Metanephros (tissue), 2 donors: ENCODE measurements at places on chromosomes 1 and 21. TPM values are rescaled to one million over a fixed set of nuclear protein-coding genes. Genes with fewer than 3 reads are reported as not detected.

LEPR gene
- total RNA-seq: 13.5 TPM

LMX1A gene
- 0.12 TPM for total RNA-seq

ANXA9 gene
- total RNA-seq: 8.5 TPM

RCSD1 gene
- 26.0 TPM for total RNA-seq

CFHR2 gene
- not detected for total RNA-seq

ITGB2 gene
- 39.2 TPM for total RNA-seq

CHIA gene
- not detected for total RNA-seq
